ENCODE measurements at places on chromosomes 7 and 10. TPM values are rescaled to one million over a fixed set of nuclear protein-coding genes. Genes with fewer than 3 reads are reported as not detected.

The LLCFC1 gene
- not detected for total RNA-seq

The C10orf88 gene
- total RNA-seq, result 7.0 TPM

The P4HA1 gene
- 59.9 TPM for total RNA-seq

The SORCS1 gene
- total RNA-seq, result 0.15 TPM

DNA sequence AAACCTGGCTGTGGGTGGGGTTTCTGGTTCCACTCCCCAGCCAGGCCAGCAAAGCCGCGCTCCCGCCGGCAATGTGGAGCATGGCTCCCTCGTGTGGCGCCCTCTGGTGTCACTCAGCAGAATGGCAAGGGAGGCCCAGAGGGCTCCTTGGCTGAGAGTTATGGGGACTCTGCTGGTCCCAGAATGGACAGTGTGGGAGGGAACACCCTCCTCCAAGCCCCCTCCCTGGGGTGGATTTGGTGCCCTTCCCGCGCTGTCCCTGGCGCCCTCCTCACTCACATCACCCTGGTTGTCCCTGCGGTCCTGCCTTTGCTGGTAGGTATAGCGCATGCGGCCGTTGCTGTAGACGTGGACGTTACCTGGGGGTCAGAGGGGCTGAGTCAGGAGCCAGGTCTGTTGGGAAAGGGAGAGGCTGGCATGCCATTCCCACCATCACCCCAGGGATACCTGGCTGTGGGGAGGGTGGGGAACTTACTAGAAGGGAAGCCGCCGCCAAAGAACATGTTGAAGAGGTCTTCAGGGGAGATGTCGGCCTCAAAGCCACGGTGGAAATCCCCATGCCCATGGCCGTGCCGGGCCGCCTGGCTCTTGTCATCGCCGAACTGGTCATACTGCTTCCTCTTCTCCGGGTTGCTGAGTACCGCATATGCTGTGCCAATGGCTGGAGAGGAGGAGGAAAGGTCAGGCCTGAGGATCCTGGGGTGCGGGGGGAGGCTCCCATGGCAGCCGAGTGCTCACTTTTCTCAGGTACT, 14.0 kb downstream of the DNAJB12 start:
- H3K27me3 ChIP-seq, result no peaks in the 10 kb centered on the region
- H3K4me3 ChIP-seq, result no peak overlapping the region
- H3K36me3 ChIP-seq, result peaks cover 87% of the 10 kb centered on the region
- peak; percentile 85 for DNase-seq

- peak; percentile 42 for DNase-seq
- H3K4me3 ChIP-seq, result no peak overlapping the region
- H3K36me3 ChIP-seq, result no peaks in the 10 kb centered on the region
These were observed 18.1 kb downstream of the CFAP46 start for GRCh38 chr10:132924046-132924952.

DNA sequence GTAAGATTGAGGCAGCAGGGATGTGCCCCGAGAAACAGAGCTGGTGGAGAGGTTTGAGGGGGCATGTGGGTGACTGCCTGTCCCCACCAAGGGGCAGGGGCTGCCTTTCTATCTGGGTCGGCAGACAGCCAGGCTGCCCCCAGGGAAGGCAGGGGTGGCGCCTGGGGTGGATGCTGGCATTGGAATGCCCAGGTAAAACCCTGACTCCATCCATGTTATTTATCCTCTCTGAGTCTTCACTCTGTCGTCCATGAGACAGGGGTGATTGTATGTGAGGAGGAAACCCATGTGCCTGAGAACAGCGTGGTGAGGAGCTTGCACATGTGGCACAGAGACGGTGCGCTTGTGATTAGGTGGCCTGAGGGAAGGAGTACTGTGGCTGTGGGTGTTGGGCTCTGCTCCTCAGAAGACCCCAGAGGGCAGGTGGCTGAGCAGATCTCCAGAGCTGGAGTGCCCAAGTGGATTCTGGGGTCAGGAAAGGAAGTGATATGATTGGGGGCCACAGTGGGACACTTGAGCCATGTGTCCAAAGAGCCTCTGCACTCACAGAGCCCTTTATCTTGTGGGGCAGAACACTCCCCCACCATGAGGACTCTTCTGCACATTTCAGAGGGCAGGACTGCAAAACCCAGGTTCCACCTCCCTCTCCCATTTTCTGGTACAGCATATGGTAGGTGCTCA, 100.4 kb upstream of the RET start:
- H3K4me1 ChIP-seq, result no peaks in the 10 kb centered on the region
- no peak overlapping the region for H3K4me3 ChIP-seq
- no peaks in the 10 kb centered on the region for H3K36me3 ChIP-seq
- no peak for DNase-seq

GRCh38 chr10:82084904-82085303, 209.9 kb downstream of the NRG3 start:
- H3K27ac ChIP-seq, result no peak overlapping the region
- no peaks in the 10 kb centered on the region for H3K4me1 ChIP-seq
- no peaks in the 10 kb centered on the region for H3K27me3 ChIP-seq
- no peak for DNase-seq

GRCh38 chr7:155491812-155492211, 33.9 kb downstream of the EN2 start:
- peaks cover 42% of the 10 kb centered on the region for H3K27me3 ChIP-seq
- no peak overlapping the region for H3K27ac ChIP-seq

DNA sequence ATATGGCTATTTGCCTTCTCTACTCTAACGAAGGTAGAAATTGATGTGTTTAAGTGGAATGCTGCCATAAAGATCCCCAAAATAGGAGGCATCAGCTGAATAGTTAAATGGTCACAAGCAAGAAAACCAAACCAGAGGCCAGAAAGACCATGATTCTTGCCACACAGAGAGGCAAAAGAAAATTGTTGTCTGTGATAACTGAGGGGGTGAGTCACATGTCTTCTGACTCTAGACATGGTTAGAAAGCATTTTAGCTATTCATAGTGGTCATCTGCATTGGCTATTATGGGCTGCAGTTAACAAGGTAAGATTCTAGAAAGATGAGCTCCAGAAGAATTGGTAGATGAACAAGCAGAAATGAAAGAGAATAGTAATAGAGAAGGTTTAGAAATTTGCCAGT, 361.4 kb upstream of the NPSR1 start:
- no peak for DNase-seq
- H3K4me3 ChIP-seq, result no peak overlapping the region
- H3K4me1 ChIP-seq, result no peaks in the 10 kb centered on the region
- H3K27ac ChIP-seq, result no peak overlapping the region
- no peaks in the 10 kb centered on the region for H3K27me3 ChIP-seq

GRCh38 chr7:30163231-30163894, 28.6 kb downstream of the MTURN start:
- peak overlapping the region; percentile 4 for H3K4me3 ChIP-seq
- H3K27me3 ChIP-seq, result no peaks in the 10 kb centered on the region
- H3K27ac ChIP-seq, result peak overlapping the region; percentile 64
- H3K36me3 ChIP-seq, result no peaks in the 10 kb centered on the region
- H3K4me1 ChIP-seq, result peaks cover 53% of the 10 kb centered on the region
- peak; percentile 68 for DNase-seq

- DNase-seq, result no peak
- no peaks in the 10 kb centered on the region for H3K4me1 ChIP-seq
- H3K4me3 ChIP-seq, result no peak overlapping the region
- no peaks in the 10 kb centered on the region for H3K27me3 ChIP-seq
- H3K27ac ChIP-seq, result no peak overlapping the region
- H3K36me3 ChIP-seq, result no peaks in the 10 kb centered on the region
These were observed 153.2 kb upstream of the SLC13A1 start for GRCh38 chr7:123352973-123353372.

DNA sequence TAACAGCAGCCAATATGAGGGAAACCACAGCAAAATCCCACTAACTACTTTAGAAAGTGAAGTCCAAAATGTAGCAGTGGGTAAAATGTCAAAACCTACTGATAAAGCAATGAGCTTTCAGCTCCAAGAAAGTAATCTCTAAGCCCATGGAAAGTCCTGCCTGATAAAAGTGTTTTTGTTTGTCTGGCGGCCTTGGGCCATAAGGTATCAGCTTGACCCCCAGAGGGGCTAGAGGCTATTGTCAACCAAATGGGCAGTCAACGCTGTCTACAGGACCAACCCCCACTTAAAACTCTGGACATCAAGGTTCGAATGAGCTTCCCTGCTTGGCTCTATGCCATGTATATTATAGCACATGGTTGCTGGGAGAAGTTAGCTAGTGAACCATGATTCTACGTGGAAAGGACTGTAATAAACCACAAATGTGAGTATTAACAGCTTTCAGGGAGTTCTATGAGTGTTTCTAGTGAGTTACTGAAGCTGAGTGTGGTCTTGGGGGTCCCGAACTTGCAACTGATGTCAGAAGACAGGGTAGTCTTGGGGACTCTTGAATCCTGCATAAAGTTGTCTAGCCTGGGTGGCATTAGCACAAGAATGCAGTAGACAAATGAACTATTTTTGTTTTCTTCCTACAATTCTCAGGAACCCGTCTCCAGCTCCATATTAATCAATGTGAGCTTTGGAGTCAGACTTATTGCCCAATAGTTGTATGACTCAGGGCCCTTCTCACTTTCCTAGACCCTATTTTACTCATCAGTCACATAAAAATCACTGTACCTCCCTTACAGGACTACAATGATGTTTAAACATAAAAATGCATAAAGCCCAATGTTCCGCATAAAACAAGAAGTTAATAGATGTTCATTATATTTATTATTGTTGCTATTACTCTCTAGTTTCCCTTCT, 164.9 kb downstream of the DGKI start:
- no peak overlapping the region for H3K27ac ChIP-seq
- no peaks in the 10 kb centered on the region for H3K4me1 ChIP-seq
- H3K27me3 ChIP-seq, result no peaks in the 10 kb centered on the region
- H3K4me3 ChIP-seq, result no peak overlapping the region
- H3K36me3 ChIP-seq, result no peaks in the 10 kb centered on the region
- DNase-seq, result no peak

GRCh38 chr10:95326396-95326795, 35.6 kb upstream of the PDLIM1 start:
- no peak for DNase-seq
- peaks cover 27% of the 10 kb centered on the region for H3K4me1 ChIP-seq
- no peak overlapping the region for H3K27ac ChIP-seq
- H3K36me3 ChIP-seq, result peaks cover 17% of the 10 kb centered on the region

- H3K27me3 ChIP-seq, result peaks cover 35% of the 10 kb centered on the region
- H3K4me1 ChIP-seq, result peaks cover 8% of the 10 kb centered on the region
- no peak overlapping the region for H3K4me3 ChIP-seq
- H3K36me3 ChIP-seq, result no peaks in the 10 kb centered on the region
- H3K27ac ChIP-seq, result no peak overlapping the region
These were observed 695 bp downstream of the FAM237B start for GRCh38 chr7:90320418-90320800.

DNA sequence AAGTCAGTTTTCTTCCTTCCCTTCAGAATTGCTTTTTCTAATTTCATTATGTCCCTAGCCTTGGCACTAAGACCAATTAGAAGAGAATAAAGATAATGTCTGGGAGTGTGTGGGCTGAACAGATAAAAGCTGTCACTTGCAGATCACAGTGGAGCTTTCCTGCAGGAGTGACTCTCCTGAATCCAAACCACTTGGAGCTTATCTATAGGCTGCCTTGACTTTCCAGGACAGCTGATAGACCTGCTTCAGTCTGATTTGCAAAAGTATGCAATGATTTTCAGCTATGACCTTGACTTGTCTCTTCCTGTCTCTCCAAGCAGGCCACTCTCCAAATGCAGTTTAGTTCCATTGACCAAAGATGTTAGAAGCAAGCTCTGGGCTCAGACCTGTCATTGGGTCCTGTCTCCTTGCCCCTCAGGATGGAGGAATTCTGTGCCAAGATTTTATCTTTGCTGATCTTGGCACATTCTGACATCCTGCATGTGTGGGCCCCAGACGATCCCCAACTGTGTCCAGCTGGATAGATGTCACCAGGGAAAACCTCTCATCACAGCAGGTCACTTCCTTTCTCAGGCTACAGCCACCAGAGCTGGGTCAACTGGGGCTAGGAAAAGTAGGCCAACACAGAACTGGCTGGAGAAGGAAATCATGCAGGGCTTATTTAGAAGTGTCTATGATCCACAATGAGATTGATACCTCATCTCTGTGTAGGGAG, 120.9 kb upstream of the ZNF438 start:
- no peaks in the 10 kb centered on the region for H3K36me3 ChIP-seq
- H3K27ac ChIP-seq, result no peak overlapping the region
- H3K27me3 ChIP-seq, result no peaks in the 10 kb centered on the region
- DNase-seq, result no peak
- no peak overlapping the region for H3K4me3 ChIP-seq

GRCh38 chr7:75662579-75663301, 76.0 kb downstream of the HIP1 start:
- DNase-seq, result no peak
- H3K4me1 ChIP-seq, result peaks cover 6% of the 10 kb centered on the region
- H3K27me3 ChIP-seq, result no peaks in the 10 kb centered on the region
- no peaks in the 10 kb centered on the region for H3K36me3 ChIP-seq
- H3K4me3 ChIP-seq, result no peak overlapping the region

DNA sequence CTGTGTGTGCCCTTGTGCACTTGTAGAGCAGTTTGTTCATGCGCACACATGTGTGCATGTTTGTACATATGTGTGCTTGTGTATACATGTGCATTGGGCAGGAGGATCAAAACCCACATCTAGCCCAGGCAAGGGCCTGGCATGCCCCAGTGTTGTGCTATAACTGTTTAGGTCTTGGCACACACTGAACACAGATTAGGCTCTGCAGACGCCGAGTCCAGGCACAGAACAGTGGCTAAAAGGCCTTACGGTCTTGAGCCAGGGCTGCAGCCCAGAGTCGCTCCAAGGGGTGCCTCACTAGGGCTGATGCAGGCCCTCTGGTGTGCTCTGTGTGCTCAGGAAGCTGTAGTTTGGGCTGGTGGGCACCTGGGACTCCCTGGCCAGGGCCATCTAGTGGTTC, 55.7 kb downstream of the YKT6 start:
- H3K27ac ChIP-seq, result no peak overlapping the region
- H3K4me1 ChIP-seq, result peaks cover 35% of the 10 kb centered on the region
- H3K4me3 ChIP-seq, result no peak overlapping the region
- no peak for DNase-seq

DNA sequence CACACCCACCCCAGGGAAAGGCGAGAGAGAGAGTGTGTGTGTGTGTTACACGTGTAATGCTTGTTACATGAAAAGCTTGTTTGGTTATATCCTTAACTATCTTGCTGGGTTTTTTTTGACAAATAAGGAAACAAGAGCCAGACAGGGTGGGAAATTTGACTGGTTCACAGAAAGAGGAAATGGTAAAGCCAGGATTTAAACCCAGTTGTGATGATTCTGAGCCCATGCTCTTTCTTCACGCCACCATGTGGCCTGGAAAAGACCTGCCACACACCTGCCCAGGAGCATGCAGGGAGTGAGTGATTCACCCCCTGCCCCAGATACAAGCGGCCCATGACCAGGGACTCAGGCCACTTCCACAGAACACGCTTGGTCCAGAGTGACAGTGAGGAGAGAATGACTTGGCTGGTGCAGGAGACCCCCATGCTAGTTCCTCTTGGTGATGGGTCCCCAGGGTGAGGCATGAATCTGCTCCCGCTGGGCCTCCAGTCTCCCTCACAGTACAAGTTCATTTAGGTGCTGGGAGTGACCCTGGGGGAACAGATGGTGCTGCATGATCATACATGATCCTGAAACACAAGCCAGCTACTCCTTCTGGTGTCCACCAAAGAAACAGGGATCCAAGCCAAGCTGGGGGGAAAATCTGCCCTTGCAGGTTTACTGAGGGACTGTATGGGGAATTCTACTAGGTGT, 21.0 kb upstream of the EIF5AL1 start:
- H3K27me3 ChIP-seq, result no peaks in the 10 kb centered on the region
- H3K36me3 ChIP-seq, result no peaks in the 10 kb centered on the region
- no peak for DNase-seq
- H3K4me1 ChIP-seq, result peaks cover 23% of the 10 kb centered on the region
- no peak overlapping the region for H3K4me3 ChIP-seq

GRCh38 chr7:127504715-127505114, 80.7 kb downstream of the GCC1 start:
- no peaks in the 10 kb centered on the region for H3K4me1 ChIP-seq
- no peaks in the 10 kb centered on the region for H3K36me3 ChIP-seq
- no peaks in the 10 kb centered on the region for H3K27me3 ChIP-seq
- no peak overlapping the region for H3K4me3 ChIP-seq
